ENCODE measurements at places on chromosomes 4 and X. TPM values are rescaled to one million over a fixed set of nuclear protein-coding genes. Genes with fewer than 3 reads are reported as not detected.
A peak's percentile ranks its signal among the peaks of the same experiment; 100 is the strongest.

Gene MAOB
- total RNA-seq, result 62.5 TPM

Gene CDX4
- total RNA-seq, result not detected

Gene MAGEE2
- not detected for total RNA-seq

DNA sequence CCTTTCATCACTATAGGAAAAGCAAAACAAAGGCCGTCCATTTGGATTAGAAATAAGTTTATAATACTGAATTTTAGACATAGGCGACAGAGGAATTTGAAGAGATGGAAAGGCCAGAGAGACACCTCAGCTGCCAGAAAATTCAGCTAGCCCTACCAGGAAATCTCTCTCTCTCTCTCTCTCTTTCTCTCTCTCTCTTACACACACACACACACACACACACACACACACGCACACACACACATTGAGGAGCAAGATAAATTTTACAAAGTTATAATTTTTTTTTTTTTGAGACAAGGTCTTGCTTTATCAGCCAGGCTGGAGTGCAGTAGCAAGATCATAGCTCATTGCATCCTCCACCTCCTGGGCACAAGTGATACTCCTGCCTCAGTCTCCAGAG is 1.4 kb downstream of the XK start:
- no peaks in the 10 kb centered on the region for H3K27me3 ChIP-seq
- H3K4me3 ChIP-seq, result no peak overlapping the region
- DNase-seq, result no peak
- no peak overlapping the region for H3K27ac ChIP-seq
- no peaks in the 10 kb centered on the region for H3K36me3 ChIP-seq

DNA sequence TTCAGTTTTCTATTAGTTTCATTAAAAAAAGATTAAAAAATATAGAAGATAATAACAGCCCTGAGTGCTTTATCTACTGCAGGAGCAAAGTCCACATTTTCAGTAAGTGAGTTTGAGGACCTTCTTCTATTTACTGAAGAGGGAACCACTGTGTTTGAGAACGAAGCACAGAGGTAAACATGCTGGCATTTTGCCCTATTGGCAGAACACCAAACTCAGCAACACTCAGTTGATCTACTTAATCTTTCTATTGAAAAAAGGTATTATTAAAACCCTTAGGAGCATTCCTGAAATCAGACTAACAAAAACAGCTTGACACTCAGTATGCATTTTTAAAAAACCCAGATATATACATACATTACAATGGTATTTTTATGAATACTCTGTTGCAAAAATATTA is 1496.7 kb downstream of the TECRL start:
- no peak overlapping the region for H3K27ac ChIP-seq
- no peaks in the 10 kb centered on the region for H3K4me1 ChIP-seq
- no peaks in the 10 kb centered on the region for H3K36me3 ChIP-seq
- no peak for DNase-seq

DNA sequence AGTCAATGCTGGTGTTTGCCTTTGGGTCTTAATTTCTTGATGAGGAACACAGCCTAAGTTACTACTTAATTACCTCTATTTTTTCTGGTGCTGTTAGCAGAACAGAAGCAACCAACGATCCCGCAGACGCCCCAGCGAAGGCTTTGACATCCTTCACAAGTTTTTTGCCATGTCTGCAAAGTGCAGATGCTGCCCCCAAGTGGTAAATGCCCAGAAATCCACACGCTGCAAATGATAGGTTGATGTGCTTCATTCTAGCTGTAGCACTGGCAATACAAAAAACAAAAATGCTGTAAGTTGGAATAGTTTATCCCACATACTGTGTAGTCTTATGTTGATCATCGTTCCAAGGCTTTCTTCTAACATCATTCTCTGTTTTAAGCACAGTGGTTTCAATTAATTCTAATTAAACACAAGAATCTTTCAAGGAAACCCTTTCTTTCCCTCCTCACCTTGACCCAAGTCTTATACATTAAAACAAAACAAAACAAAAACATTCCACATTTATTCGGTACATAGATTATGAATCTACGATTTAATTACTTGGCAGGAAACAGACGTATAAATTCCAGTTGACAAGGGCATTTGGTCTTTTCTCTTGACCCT is 1.2 kb downstream of the PNPLA4 start:
- H3K4me1 ChIP-seq, result peaks cover 3% of the 10 kb centered on the region

DNA sequence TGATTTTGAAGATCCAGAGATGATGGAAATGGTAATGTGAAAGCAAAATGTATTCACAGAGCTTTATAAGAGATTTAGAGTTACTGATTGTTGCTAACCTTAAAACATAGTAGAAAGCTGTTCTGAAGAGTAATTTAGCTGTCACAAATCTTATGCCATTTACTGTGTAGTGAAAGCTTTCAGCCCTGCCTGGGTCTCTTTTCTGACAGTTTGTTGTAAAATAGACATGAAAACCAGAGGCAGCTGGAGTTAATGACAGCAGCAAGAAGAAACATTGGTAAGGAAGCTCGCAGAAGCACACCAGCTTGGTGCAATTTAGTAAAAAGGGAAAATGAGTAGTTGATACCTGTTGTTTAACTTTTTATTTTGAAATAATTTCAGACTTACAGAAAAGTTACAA is 21.1 kb downstream of the POLR2B start:
- no peaks in the 10 kb centered on the region for H3K36me3 ChIP-seq
- no peaks in the 10 kb centered on the region for H3K27me3 ChIP-seq
- DNase-seq, result no peak
- H3K4me1 ChIP-seq, result peaks cover 8% of the 10 kb centered on the region
- H3K4me3 ChIP-seq, result no peak overlapping the region

GRCh38 chr4:115275615-115276014 is 162.2 kb upstream of the NDST4 start:
- H3K4me1 ChIP-seq, result no peaks in the 10 kb centered on the region
- no peak overlapping the region for H3K27ac ChIP-seq

DNA sequence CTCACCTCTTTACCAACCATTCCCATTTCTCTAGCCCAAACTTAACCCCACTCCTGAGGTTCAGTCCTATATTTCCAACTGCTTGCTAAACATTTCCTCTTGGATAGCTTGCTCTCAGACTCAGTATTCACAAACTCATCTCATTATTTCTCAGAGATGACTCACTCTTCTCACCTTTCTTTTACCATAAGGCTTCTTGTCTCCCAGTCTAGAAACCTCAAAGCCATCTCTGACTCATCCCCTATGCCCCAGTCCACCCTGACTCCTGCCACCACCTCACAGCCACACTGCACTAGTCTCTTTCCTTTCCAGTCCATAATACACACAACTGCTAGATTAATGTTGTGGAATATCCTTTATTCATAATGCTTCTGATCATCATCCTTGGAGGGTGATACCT is 4.8 kb downstream of the FRMPD3 start:
- no peak overlapping the region for H3K4me3 ChIP-seq
- no peak for DNase-seq
- H3K36me3 ChIP-seq, result no peaks in the 10 kb centered on the region
- H3K4me1 ChIP-seq, result no peaks in the 10 kb centered on the region
- no peaks in the 10 kb centered on the region for H3K27me3 ChIP-seq

GRCh38 chr4:5399124-5399523 is 309.2 kb downstream of the EVC2 start:
- H3K4me1 ChIP-seq, result no peaks in the 10 kb centered on the region
- no peaks in the 10 kb centered on the region for H3K36me3 ChIP-seq
- DNase-seq, result no peak
- H3K4me3 ChIP-seq, result no peak overlapping the region
- H3K27ac ChIP-seq, result no peak overlapping the region
- no peaks in the 10 kb centered on the region for H3K27me3 ChIP-seq

DNA sequence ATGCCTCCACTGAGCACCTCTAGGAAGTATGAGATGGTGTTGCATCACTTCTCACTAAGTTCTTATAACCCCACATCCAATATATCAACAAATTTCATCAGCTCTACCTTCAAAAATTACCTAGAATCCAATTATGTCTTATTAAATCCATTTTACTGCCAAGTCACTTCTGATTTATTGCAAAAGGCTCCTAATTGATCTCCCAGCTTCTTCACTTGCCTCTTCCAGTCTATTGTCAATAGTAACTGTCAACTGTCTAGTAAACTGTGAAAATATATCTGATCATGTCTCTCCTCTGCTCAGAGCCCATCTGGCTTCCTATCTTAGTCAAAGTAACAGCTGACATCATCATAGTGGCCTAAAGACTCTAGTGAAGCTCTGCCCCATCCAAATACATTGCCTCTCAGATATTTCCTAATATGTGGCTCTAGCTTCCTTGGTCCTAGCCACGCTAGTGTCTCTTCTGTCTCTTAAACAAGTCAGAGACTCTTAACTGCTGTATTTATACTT is 414.5 kb upstream of the ATOH1 start:
- H3K27me3 ChIP-seq, result no peaks in the 10 kb centered on the region
- H3K4me3 ChIP-seq, result no peak overlapping the region
- H3K4me1 ChIP-seq, result no peaks in the 10 kb centered on the region
- no peak for DNase-seq

Gene DCAF8L2
- total RNA-seq, result not detected

- no peaks in the 10 kb centered on the region for H3K36me3 ChIP-seq
- DNase-seq, result peak; percentile 22
- no peaks in the 10 kb centered on the region for H3K27me3 ChIP-seq
- H3K27ac ChIP-seq, result no peak overlapping the region
- no peak overlapping the region for H3K4me3 ChIP-seq
These were observed 46.7 kb downstream of the C4orf46 start for GRCh38 chr4:158624889-158625478.

DNA sequence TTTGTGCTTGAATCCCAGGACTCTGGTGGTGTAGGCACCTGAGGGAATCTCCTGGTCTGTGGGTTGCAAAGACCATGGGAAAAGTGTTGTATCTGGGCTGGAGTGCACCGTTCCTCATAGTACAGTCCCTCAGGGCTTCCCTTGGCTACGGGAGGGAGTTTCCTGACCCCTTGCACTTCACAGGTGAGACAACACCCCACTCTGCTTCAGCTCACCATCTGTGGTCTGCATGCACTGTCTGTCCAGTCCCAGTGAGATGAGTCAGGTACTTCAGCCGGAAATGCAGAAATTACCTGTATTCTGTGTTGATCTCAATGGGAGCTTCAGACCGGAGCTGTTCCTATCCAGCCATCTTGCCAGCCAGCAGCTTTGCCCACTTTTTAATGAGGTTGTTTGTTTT is 353.0 kb upstream of the IRS4 start:
- no peaks in the 10 kb centered on the region for H3K4me1 ChIP-seq
- H3K36me3 ChIP-seq, result no peaks in the 10 kb centered on the region
- no peak overlapping the region for H3K27ac ChIP-seq
- no peak for DNase-seq
- H3K27me3 ChIP-seq, result no peaks in the 10 kb centered on the region

Gene LRIT3
- total RNA-seq, result 0.21 TPM

- H3K36me3 ChIP-seq, result no peaks in the 10 kb centered on the region
- no peaks in the 10 kb centered on the region for H3K4me1 ChIP-seq
- peak; percentile 26 for DNase-seq
- peak overlapping the region; percentile 82 for H3K27ac ChIP-seq
These were observed 754 bp downstream of the MTMR1 start for GRCh38 chrX:150693725-150694574.

- H3K4me1 ChIP-seq, result no peaks in the 10 kb centered on the region
- H3K27ac ChIP-seq, result peak overlapping the region; percentile 71
- no peaks in the 10 kb centered on the region for H3K27me3 ChIP-seq
- H3K36me3 ChIP-seq, result no peaks in the 10 kb centered on the region
These were observed 130.9 kb downstream of the REPS2 start for GRCh38 chrX:17077361-17077760.

DNA sequence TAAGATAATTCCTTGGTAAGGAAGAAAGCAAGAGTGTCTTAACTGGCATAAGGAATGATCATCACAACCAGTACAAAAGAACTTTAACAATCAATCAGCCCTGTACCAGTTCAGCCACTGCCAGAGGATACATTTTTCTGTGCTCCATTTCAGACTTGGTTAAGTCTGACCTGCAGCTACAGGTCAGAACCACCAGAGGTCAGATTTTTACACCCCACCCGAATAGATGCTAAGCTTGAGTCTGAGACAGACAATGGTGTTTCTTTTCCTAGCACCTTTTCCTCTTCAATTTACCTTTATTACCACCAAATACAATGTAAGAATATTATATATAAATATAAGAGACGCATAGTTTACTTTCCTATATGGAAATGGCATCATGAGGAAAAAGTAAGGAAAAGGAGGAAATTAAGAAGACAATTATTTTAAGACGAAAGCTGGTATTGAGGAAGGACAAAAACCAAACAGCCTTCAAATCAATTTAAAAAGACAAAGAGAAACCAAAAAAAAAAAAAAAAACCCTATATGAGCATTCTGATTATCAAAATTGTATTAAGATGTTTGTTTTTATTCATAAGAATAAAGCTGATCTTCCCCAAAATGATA is 215.3 kb upstream of the TTC29 start:
- no peaks in the 10 kb centered on the region for H3K27me3 ChIP-seq
- H3K4me3 ChIP-seq, result no peak overlapping the region
- H3K27ac ChIP-seq, result no peak overlapping the region
- H3K36me3 ChIP-seq, result no peaks in the 10 kb centered on the region
- DNase-seq, result no peak

Gene MAD2L1
- total RNA-seq, result 2.9 TPM

GRCh38 chrX:70139736-70140135 is 6.5 kb downstream of the IGBP1 start:
- H3K4me3 ChIP-seq, result no peak overlapping the region
- DNase-seq, result no peak
- no peaks in the 10 kb centered on the region for H3K27me3 ChIP-seq
- H3K36me3 ChIP-seq, result no peaks in the 10 kb centered on the region
- H3K4me1 ChIP-seq, result no peaks in the 10 kb centered on the region

Gene RRH
- 1.5 TPM for total RNA-seq

Gene IBSP
- total RNA-seq, result not detected

- peak overlapping the region; percentile 88 for H3K27ac ChIP-seq
- no peak for DNase-seq
- no peaks in the 10 kb centered on the region for H3K27me3 ChIP-seq
- H3K36me3 ChIP-seq, result no peaks in the 10 kb centered on the region
- H3K4me3 ChIP-seq, result peak overlapping the region; percentile 67
These were observed 595 bp downstream of the MBNL3 start for GRCh38 chrX:132488180-132488705.

GRCh38 chr4:17597517-17597916 is 16.9 kb upstream of the MED28 start:
- H3K4me3 ChIP-seq, result no peak overlapping the region
- no peaks in the 10 kb centered on the region for H3K27me3 ChIP-seq
- no peak overlapping the region for H3K27ac ChIP-seq
- H3K36me3 ChIP-seq, result no peaks in the 10 kb centered on the region
